Activated CD4-positive, alpha-beta T cell treated with anti-CD3 and anti-CD28 coated beads for 36 hours (primary cell): ENCODE measurements at places on chromosomes 13 and 19. TPM values are rescaled to one million over a fixed set of nuclear protein-coding genes. Genes with fewer than 3 reads are reported as not detected.

GRCh38 chr13:64078480-64078936 lies 2662.9 kb upstream of the PCDH20 start:
- no peaks in the 10 kb centered on the region for H3K27me3 ChIP-seq
- no peak overlapping the region for H3K4me3 ChIP-seq

- peaks cover 34% of the 10 kb centered on the region for H3K27me3 ChIP-seq
- no peak overlapping the region for H3K4me3 ChIP-seq
- peaks cover 3% of the 10 kb centered on the region for H3K36me3 ChIP-seq
These were observed 1.6 kb downstream of the PPP1R13L start for GRCh38 chr19:45403272-45403671.

DNA sequence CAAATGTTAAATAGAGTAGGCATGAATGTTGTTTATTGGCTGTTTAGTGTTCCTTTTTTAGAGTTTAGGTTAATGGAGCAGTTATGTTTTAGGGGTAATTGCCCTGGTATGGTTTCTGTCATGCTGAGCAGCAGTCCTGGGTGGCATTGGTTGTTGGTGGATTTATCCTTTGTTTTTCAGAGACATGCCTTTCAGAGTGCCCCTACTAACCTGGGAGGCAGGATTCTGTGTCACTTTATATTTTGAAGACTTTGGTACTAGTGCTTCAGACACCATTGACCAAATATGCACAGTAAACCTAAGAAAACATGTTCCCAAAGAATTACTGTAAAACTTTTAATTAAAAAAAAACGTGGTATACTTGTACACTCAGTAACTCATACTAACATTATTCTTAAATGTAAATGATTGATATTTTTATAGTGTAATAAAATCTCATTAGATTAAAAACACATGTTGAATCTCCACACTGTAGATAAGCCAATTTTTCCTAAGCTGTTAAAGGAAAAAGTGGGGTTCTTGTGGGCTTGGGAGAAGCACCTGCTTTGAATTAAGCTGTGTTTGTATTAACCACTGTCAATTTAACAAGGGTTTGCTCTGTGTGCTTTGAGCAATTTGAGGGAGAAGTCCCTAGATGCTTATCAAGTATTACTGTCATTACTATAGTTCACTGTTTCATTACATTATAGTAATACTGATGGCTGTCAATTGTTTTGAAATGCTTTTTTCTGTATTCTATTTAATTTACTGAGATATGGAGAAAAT lies 133.2 kb downstream of the LMO7 start:
- H3K4me1 ChIP-seq: peaks cover 66% of the 10 kb centered on the region
- H3K27me3 ChIP-seq: no peaks in the 10 kb centered on the region
- peaks cover 22% of the 10 kb centered on the region for H3K36me3 ChIP-seq
- H3K27ac ChIP-seq: no peak overlapping the region

DNA sequence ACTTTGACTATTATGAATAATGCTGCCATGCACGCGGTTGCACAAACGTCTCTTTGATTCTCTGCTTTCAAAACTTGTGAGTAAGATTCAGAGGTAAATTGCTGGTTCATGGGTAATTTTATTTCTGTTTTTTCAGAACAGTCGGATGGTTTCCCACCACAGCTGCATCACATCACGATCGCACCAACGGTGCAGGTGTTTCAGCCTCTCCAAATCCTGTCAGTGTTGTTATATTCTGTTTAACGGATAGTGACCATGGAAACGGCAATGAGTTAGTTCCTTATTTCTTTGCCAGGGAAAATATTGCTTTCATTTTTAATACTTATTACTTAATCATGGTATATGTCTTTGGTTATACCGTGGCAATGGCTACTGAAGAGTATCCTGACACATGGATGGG lies 19.1 kb upstream of the ZNF835 start:
- peaks cover 18% of the 10 kb centered on the region for H3K36me3 ChIP-seq
- H3K4me1 ChIP-seq: no peaks in the 10 kb centered on the region
- no peak for DNase-seq
- no peaks in the 10 kb centered on the region for H3K27me3 ChIP-seq
- no peak overlapping the region for H3K27ac ChIP-seq
- no peak overlapping the region for H3K4me3 ChIP-seq

GRCh38 chr19:28019901-28020300 lies 1193.0 kb downstream of the UQCRFS1 start:
- H3K36me3 ChIP-seq: no peaks in the 10 kb centered on the region
- no peak for DNase-seq
- no peaks in the 10 kb centered on the region for H3K27me3 ChIP-seq
- no peak overlapping the region for H3K27ac ChIP-seq

GRCh38 chr13:74571811-74572210 lies 437.6 kb upstream of the KLF12 start:
- no peak for DNase-seq
- H3K36me3 ChIP-seq: no peaks in the 10 kb centered on the region
- H3K27ac ChIP-seq: no peak overlapping the region
- H3K27me3 ChIP-seq: peaks cover 27% of the 10 kb centered on the region

- H3K36me3 ChIP-seq: no peaks in the 10 kb centered on the region
- H3K27me3 ChIP-seq: peaks cover 7% of the 10 kb centered on the region
- no peak for DNase-seq
- no peak overlapping the region for H3K27ac ChIP-seq
- no peak overlapping the region for H3K4me3 ChIP-seq
These were observed 38.7 kb downstream of the HTR2A start for GRCh38 chr13:46858163-46858562.

- H3K27ac ChIP-seq: peak overlapping the region; percentile 13
- no peaks in the 10 kb centered on the region for H3K27me3 ChIP-seq
- peaks cover 5% of the 10 kb centered on the region for H3K36me3 ChIP-seq
- H3K4me1 ChIP-seq: peaks cover 13% of the 10 kb centered on the region
- DNase-seq: no peak
These were observed 54.4 kb downstream of the PEX11G start for GRCh38 chr19:7434391-7434790.

DNA sequence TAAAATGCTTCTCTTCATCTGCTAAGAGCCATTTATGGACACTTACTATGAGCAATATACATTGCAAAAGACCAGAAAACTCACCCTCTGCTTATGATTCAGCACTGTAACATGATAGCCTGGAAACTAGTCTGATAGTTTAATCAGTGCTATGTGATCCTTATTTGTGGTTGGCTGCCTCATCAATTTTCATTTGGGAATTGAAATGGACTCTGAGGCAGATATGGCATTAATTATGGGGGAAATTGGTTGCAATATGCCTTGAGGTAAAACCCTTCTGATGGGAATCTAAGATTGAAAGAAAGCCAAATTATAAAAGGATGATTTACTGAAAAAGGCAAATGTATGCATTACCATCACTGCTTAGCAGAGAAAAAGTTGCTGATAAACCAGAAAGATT lies 33.5 kb downstream of the FAM216B start:
- no peak overlapping the region for H3K27ac ChIP-seq
- H3K27me3 ChIP-seq: peaks cover 23% of the 10 kb centered on the region
- DNase-seq: no peak
- no peaks in the 10 kb centered on the region for H3K4me1 ChIP-seq
- H3K36me3 ChIP-seq: no peaks in the 10 kb centered on the region

DNA sequence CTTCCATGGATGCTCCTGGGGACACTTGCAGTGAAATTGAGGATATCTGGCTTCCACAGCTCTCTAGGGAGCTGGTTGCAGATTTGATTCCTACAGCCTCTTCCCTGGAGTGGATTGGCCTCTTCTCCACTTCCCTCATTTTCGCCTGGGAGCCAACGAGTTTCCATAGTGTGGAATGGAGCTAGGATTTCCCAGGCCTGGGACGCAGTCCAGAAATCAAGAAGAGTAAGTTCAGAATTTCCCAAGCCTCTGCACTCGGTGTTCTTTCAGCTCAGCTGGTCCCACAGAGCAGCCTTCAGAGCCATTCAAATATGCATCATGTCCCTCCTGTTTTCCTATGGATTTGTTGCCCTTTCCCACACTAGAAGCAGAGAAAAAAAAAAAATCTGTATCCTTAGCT lies 68.2 kb downstream of the RAP2A start:
- H3K27ac ChIP-seq: no peak overlapping the region
- H3K27me3 ChIP-seq: peaks cover 8% of the 10 kb centered on the region
- no peaks in the 10 kb centered on the region for H3K4me1 ChIP-seq
- no peaks in the 10 kb centered on the region for H3K36me3 ChIP-seq
- H3K4me3 ChIP-seq: no peak overlapping the region
- no peak for DNase-seq

- peaks cover 28% of the 10 kb centered on the region for H3K27me3 ChIP-seq
- no peaks in the 10 kb centered on the region for H3K36me3 ChIP-seq
- peaks cover 5% of the 10 kb centered on the region for H3K4me1 ChIP-seq
- no peak overlapping the region for H3K4me3 ChIP-seq
- DNase-seq: no peak
- H3K27ac ChIP-seq: no peak overlapping the region
These were observed 5.4 kb downstream of the LINGO3 start for GRCh38 chr19:2302319-2303210.

The PEX11G gene
- total RNA-seq: 1.1 TPM

The ERICH6B gene
- total RNA-seq: not detected

The IGFL2 gene
- not detected for total RNA-seq

The CYP2B6 gene
- total RNA-seq: not detected
